Activated CD4-positive, alpha-beta T cell treated with anti-CD3 and anti-CD28 coated beads for 24 hours (primary cell): ENCODE measurements at places on chromosomes 16 and 17.

- no peak for DNase-seq
Observed at GRCh38 chr17:61470530-61471136, 18.4 kb downstream of the TBX4 start.

DNA sequence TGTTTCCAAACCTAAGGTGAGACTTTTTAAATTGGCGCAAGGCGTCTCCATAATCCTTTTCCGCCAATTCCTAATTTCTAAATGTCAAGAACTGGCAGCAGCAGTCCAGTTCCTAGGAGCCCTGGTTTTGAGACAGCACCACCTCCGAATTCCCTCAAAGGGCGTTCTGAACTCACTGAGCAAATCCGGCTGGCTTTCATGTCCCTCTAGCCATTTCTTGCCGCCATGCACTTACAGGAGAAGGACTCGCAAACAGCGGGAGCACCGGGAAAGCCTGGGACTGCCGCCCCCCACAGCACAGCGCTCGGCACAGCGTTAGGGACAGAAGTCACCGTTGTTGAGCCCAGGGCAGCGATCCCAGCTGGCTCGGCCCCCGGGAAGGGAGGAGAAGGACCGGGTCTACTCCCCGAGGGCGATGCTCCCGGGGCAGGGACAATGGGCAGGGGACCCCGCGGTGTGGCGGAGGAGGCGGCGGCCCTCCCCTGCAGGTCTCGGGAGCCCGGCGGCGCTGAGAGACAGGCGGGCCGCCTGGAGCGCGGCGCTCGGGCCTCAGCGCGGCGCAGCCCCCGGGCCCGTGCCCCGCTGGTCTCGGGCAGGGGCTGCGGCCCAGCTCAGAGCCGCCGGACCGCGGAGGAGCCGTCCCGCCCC is 545 bp downstream of the ARHGAP17 start:
- no peak for DNase-seq

DNA sequence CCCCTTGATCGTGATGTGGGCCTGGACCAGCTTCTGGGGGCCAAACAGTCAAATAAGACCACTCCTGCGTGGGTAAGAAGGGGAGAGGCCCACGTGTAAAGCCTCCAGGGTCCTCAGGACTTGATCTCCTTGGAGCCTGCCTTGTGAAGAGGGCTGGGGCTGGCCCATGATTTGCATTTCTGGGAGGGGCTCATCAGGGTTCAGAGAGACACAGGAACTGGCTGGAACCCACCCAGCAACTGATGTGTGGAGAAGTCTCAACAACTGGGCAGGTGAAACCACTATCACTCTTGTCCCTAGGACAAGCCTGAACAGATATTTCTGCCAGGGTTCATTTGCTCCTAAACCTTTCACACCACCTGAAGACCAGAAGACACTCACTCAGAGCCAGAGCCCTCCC is 214.7 kb downstream of the ZNF423 start:
- DNase-seq = no peak

GRCh38 chr16:71339236-71340171 is 19.0 kb upstream of the CALB2 start:
- DNase-seq = no peak

- DNase-seq = peak; percentile 70
Observed at GRCh38 chr17:40560592-40561293, 4.5 kb downstream of the CCR7 start.

DNA sequence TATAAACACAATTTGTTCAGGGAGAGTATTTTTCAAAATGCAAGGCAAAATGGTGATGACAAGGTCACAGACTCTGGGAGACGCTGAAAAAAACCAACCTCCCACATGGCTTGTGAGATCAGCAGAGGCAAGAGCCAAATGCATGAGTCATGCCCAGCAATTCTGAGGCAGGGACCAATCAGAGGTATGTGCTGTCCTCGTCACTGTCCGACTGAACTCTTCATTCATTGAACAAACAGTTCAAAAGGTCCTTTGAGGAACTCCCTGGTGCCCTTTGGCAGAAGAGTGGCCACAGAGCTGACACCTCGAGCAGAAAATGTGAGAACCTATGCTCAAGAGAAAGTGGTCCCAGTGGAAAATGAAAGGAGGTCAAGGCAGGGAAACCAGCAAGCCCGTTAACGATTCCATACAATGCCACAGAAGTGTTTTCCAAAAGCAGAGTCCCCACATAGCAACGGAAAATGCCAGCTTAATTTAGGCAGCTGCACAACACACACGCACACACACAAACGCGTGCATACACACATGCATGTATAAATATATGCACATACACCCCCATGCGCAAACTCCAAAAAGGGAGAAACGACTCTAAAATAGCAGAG is 50.9 kb downstream of the CDH11 start:
- no peak for DNase-seq

DNA sequence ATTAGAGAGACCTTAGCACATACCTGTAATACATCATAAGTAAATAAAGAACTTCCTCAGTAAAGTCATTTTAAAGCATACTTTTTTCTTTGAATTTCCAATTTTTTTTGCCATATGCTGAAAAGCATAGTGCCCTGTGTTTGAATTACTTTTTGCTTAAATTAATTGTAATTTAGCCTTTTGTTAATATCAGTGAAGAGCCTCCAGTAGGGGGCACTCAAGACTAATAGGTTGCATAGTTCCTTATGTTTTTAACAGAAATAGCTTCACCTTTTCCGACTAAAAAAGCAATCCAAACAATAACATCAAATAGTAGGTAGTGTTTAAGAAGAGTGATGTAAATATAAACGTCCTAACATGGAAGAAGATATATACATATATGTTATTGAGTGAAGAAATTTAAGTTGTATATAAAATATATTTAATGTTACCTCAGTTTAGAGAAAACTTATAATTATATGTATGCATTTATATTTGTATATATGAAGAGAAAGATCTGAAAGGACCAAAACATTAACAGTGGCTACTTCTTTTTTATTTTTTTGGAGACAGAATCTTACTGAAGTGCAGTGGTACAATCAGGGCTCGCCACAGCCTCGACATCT is 18.6 kb downstream of the RAD51C start:
- peak; percentile 46 for DNase-seq

DNA sequence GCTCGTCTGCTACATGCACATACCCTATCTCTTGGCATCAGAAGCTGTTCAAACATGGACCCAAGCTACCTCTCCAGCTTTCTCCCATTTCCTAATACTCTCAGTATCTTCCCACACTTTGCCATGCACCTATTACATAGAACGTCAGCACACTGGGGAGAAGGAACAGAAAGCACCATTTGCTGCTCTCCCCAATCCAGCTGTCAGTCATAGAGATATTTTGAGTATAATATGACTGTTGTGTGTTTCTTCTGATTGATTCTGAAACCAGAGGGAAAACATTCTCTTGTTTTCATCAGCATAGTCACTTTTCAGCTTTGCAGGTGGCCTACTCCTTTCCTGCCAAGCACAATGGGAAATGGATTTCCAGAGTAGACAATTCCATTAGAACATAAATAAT is 107.1 kb downstream of the ADAMTS18 start:
- no peak for DNase-seq
